ENCODE measurements at places on chromosomes 3 and 15.
A peak's percentile ranks its signal among the peaks of the same experiment; 100 is the strongest.

DNA sequence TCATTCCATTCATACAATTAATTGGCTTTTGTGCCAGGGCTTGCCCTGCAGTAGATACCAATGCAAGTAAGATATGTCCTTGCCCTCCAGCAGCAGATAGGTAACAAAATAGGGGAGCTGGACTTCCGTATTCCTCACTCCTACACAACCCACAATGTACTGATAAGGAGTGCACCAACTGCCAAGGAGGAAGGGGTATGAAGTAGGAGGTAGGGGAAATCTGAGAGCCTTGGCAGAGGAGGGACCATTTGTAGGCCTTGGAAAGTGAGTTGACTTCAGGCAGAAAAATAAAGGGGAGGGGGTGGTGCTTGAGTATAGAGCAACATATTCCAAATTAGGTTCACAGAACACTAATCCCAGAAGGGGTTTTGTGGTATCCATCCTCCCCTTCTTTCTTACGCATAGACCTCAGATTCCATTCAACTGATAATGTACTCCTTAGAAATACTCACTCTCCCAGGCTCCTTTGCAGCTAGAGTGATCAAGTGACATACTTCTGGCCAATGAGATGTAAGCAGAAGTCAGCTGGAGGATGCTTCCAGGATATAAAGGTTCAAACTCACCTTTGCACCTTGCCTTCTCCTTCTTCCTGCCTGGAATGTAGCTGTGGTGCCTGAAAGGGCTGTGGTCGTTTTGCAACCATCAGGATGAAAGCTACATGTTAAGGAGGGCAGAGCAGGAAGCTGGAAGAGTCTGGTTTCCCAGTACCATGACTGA, 127.1 kb upstream of the SMAD3 start:
- no peak for DNase-seq

DNA sequence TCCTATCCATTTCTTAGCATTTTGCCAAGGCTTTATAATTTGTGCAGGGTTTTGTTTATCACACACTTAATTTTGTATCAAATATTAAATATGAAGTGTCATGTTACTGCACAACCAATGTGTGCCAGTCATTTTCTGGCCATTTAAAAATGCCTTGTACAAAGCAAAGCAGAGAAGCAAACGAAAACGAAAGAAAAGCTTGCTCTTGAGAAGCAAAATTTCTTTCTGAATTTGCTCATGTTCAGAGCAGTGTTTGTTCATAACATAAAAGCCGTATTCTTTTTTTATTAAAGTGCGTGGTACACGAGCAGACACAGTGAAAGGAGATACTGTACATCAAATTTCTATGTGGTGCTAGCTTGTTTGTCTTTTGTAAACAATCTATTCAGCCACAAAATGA, 792.6 kb downstream of the NAALADL2 start:
- no peak for DNase-seq

- DNase-seq = no peak
Measured at GRCh38 chr15:31834654-31835053, 195.7 kb upstream of the CHRNA7 start.

GRCh38 chr15:98653686-98654085, 5.3 kb downstream of the IGF1R start:
- no peak for DNase-seq

- no peak for DNase-seq
Measured at GRCh38 chr3:71425491-71426071, 157.9 kb downstream of the FOXP1 start.

GRCh38 chr3:189334064-189334920, 162.5 kb downstream of the TPRG1 start:
- DNase-seq = no peak

DNA sequence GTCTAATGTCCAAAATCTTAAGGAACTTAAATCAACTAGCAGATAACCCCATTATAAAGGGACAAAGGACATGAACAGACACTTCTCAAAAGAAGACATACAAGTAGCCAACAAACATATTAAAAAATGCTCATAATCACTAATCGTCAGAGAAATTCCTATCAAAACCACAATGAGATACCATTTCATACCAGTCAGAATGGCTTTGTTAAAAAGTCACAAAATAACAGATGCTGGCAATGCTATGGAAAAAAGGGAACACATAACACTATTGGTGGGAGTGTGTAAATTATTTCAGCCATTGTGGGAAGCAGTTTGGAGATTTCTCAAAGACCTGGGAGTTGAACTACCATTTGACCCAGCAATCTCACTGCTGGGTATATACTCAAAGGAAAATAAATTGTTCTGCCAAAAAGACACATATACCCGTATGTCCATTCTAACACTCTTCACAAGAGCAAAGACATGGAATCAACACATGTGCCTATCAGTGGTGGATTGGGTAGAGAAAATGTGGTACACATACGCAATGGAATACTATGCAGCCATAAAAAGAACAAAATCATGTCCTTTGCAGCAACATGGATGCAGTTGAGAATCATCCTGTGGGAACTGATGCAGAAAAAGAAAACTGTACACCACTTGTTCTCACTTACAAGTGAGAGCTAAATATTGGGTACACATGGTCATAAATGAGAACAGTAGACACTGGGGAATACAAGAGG, 78.5 kb downstream of the TCF12 start:
- no peak for DNase-seq

DNA sequence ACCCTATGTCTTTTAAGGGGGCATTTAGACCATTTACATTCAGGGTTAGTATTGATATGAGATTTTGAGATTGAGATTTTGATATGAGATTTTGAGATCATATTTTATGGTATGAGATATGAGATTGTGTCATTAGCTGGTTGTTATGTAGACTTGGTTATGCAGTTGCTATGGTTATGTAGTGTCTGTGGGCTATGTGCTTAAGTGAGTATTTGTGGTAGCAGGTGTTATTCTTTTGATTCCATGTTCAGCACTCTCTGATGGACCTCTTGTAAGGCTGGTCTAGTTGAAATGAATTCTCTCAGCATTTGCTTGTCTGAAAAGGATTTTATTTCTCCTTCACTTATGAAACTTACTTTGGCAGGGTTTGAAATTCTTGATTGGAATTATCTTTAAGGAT, 225.4 kb downstream of the SATB1 start:
- DNase-seq = no peak

DNA sequence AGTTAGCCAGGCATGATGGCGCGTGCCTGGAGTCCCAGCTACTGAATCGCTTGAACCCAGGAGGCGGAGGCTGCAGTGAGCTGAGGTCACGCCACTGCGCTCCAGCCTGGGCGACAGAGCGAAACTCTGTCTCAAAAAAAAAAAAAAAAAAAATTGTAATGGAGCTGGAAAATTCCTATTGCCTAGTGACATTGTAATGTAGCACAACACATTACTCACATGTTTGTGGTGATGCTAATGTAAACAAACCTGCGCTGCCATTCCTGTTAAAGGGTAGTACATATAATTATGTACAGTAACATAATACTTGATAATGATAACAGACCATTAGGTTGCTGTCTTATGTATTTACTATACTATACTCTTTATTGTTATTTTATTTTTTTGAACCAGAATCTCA, 39.1 kb downstream of the KNL1 start:
- no peak for DNase-seq

- no peak for DNase-seq
Measured at GRCh38 chr3:5181469-5182141, 5.9 kb upstream of the EDEM1 start.

DNA sequence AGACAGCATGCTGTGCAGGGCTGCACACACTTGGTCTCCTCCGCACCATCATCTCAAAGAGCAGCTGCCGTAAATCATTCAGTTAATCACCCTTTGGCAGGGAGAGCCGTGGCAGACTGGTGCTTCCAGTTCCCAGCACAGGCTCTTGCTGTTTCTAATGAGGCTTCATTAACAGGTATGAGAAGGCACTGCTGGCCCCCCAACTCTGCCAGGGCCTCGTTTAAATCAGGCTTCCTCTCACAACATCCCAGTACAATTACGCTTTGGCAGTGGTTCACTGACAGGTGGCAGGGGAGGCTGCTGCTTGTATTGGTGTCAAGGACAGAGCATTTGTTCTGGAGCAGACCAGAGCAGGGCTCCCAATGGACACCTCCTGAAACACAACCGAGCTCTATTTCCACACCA, 77.1 kb downstream of the BFSP2 start:
- peak; percentile 97 for DNase-seq

DNA sequence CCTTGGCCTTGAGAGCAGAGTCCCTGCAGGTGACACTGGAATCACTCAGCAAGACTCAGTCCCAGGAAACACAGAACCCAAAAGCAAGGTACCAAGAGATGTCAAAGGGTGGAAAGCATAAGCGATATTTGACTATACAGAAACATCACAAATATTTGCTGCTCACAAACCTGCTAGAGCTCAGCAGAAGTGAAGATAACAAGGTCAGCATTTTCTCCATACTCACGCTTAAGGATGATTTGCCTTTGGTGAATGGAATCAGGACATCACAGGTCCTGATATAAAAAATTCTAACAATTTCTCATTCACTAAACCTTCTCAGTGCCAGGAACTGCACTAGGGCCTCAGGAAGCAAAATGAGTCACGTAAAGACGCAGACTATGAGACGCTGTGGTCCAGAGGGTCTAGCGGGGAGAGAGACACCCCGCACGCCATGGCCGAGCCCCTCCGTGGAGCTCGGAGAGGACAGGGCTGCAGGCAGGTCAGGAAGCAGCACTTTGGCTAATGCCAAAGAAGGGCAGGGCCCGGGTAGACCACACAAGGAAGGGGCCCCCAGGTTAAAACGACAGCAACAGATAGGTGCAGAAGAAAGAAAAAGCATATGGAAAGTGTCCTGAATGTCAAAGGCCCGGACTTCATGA, 10.7 kb downstream of the PCSK6 start:
- no peak for DNase-seq

DNA sequence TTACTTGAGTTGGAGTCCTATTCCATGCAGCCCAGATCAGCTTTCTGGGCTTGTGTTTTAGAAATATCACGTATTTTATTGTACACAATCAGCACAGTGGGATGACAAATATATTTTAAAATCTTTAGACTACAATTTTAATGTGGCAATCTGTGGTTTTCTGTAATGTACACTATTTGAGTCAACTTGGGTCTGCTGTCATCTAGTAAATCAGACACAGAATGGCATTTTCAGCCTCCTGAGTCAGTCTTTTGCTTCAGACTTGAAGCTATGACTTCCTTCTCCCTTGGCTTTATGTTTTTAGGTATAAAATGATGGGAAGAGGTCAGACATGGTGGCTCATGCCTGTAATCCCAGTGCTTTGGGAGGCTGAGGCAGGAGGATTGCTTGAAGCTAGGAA, 232.1 kb downstream of the NECTIN3 start:
- DNase-seq = no peak

- no peak for DNase-seq
Measured at GRCh38 chr15:91342097-91342496, 242.0 kb downstream of the SV2B start.

GRCh38 chr3:170723241-170723640, 137.4 kb upstream of the SLC7A14 start:
- DNase-seq = no peak

- no peak for DNase-seq
Measured at GRCh38 chr3:123728014-123728413, 143.2 kb upstream of the HACD2 start.

- DNase-seq = no peak
Measured at GRCh38 chr15:63940966-63941620, 105.2 kb downstream of the DAPK2 start.

DNA sequence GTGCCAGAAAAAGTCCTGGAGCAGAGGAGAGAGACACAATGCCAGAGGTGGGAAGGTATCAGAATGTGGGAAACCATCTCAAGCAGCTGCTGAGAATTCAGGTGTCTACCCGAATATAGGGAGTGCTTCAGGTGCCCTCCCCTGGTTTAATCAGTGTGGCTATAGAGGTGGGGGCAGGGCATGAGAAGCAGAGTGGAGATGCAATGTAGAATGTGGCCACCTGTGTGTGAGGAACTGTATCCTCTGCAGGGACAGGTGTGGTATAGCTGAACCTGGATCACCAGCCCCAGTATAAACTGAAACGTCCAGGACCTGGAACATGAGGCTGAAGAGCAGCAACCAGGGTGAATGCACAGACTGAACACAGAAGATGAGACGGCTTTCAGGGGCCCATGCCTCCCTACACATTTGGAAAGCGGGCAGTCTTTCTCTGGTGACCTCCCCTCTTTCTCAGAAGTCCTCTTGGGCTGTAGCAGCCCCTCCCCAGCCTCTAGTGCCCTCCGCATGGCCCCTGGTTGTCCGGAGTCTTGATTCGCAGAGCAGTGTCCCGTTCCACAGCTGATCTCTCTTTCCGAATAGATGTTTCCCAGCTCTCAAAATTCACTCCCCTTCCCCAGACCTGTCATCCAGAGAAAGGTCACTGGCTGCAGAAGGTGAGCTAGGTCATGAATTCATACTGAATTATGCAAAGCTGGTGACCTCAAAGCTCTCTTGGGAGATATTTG, 103.1 kb downstream of the ABHD5 start:
- no peak for DNase-seq

GRCh38 chr3:165640970-165641369, 196.3 kb downstream of the BCHE start:
- DNase-seq = no peak

DNA sequence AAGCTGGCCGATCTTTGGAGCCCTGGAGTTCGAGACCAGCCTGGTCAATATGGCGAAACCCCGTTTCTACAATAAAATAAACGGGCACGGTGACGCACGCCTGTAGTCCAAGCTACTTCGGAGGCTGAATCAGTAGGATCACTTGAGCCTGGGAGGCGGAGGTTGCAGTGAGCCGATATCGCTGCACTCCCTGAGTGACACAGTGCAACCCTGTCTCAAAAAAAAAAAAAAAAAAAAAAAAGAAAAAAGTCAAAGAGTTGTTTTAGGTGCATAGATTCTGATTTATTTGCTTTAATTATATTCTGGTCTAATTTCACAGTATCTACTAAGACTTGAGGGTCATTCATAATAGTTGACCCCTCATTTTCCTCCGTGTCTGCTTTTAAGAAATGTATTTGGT, 1.7 kb downstream of the ARL13B start:
- no peak for DNase-seq

DNA sequence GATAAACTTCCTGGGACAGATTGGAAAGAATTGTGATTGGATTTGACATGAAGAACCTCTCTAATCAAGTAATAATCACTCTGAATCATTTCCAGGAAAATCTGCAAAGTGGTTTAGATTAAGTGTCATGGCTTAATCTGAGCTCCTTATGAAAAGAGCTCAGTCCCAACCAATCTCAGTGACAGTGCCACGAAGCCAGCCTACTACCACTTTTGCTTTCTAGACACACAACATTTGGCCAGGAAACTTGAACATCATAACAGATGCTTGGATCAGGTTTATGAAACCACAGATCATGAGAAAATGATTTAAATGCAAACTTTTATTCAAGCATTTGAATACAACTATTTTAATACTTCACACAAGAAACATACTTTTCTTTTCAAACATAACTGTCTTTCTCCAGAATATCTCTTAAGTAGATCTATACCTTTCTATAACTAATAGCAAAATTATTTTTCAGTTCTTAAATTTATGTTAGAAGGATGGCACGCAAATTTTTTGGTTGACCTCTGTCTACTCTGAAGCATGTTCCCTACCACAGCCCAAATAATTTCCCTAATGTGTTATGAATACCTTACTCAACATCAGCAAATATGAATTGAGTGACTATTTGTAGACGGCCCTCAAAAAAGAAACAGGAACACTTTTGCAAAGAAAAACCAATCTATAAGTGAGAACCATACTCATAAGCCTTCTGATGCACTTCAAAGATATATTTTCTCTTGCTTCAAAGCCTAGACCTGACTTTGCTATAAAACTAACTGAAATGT, 495.0 kb upstream of the ZNF385D start:
- no peak for DNase-seq

Measured in NCI-H446 (cell line).